Posterior vena cava (tissue), 2 donors: ENCODE measurements at places on chromosomes 2 and 18. TPM values are rescaled to one million over a fixed set of nuclear protein-coding genes. Genes with fewer than 3 reads are reported as not detected.

DNA sequence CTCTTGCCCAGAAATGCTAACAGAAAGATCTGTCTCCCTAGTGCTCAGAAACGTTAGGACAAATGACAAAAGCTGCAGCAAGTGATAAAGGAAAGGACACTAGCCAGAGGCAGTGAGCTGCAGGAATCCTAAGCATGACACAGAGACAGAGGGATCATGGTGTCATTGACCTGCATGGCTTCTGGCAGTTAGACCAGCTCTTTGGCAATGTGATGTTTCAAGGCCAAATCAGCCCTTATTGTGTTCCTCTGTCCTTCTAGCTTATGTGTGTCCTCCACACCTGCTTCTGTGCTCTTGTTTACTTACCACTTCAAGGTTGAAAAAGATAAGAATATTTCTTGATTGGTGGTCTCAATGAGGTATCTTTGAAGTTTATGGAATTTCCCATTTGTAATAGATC lies 120.8 kb downstream of the RHBDD1 start:
- DNase-seq: no peak

DNA sequence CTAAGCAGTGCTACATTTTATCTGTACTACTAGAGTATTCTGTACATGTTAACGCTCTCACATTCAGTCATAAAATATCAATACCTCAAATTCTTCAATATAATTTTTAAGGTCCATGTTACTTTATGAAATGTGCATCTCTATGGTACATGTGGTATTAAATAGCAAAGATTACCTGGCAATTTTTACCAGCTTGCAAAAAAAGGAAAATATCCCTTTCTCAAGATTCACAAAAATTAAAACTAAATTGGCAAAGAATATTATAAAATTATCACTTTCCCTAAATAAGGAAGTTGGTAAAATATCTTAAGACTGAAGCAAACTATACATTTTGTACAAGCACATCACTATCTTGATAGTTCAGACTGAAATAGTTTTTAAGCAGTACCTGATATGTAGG lies 115.0 kb upstream of the RNU4ATAC start:
- DNase-seq: no peak

DNA sequence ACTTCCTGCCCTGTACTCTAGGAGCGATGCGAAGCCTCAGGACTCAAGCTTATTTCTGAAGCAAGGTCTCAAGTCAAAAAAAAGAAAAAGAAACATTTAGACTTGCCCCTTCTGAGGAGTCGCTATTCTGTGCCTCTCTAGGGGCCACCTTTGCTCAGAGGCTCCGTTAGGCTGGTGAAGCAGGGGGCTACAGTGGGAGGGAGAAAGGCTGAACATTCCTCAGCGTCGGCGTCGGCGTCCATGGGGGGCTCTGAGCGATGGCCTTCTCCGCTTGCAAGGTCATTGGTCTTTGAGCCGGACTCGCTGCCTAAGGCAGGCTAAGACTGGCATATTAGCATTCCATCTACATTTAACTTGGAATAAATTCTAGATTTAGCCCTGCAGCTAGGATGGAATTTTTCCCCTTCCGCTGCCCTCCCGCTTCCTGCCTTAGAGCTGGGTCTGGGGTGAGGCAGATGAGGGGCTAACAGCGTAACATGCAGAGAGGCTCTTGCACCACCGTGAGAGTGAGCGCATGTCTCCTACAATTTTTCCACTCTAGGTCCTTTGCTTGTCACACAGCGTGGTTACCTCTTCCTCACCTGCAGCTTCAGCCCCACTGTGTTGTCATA lies 53.6 kb upstream of the ATL2 start:
- DNase-seq: no peak

PAX3 gene
- total RNA-seq: 0.48 TPM

- no peak for DNase-seq
These were observed 147.8 kb upstream of the TPO start for GRCh38 chr2:1265454-1265853.

GRCh38 chr2:98091738-98092137 lies 4.8 kb downstream of the VWA3B start:
- no peak for DNase-seq

- DNase-seq: no peak
These were observed 144.9 kb upstream of the MYCN start for GRCh38 chr2:15795426-15795825.

- peak; percentile 81 for DNase-seq
These were observed 33.3 kb downstream of the DOK1 start for GRCh38 chr2:74587664-74588277.

DNA sequence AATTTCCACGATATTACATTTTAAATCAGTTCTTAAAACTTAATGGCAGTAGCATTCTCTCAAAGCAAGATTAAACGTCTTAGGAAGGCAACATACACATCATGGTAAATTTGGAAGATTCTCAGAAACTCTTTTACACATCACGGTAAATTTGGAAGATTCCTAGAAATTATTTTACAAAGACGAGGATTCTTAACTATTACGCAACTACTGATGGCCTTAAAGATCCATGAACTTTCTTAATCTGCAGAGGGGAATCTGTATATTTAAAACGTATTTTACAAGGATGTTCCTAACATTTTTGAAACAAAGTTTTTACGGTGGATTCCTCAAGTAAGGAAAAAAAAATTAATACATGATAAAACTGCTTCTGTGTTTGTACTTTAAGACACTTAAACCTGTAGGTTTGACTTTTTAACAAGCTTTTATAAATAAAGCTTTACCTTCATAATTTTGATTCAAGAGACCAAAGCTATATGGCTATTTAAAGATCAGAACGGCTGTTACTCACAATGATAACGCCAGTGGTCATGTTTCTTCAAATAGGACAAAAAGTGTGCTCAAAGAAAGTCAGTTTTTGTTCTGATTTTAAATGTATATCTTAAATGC lies 1.7 kb downstream of the ATF2 start:
- no peak for DNase-seq

HOXD1 gene
- total RNA-seq: 0.48 TPM

GRCh38 chr2:18966131-18966530 lies 376.8 kb upstream of the NT5C1B start:
- DNase-seq: no peak

DNA sequence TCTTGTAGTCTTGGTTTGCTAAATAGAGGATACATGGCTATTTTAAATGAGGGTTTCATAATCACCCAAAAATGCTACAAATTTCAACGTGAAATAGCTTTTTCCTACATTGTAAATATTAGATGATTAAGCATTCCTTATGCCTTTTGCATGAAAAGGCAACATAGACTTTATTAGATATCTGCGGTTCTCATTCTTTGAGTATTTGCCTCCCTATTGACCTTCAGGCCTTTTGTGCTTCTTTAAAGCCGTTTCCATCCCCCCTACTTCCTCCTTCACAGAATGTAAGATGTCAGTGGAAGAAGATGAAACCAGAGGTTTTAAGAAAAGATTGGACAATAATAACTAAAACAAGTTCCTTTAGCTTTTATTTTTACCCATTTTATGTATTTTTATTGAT lies 144.1 kb downstream of the UBE2E3 start:
- DNase-seq: no peak

DNA sequence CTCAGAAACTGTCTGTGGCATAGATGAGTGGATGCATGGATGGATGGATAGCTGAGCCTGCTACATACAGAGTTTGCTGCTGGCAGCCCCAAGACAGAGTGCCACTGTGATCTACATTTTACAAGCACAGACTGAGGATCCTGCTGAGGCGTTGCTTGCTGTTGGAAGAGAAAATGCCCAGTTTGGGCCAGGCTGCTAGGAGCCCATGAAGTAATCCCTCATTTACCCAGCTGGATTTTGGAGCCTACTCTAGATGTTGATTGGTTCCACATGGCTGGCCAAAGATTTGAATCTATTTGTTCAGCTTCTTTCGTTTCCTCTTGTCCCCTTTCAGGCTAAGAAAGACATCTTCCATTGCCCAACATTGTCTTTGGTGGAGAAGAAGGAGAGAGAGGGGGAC lies 261.3 kb downstream of the CLIP4 start:
- no peak for DNase-seq

GRCh38 chr2:199602896-199603717 lies 145.4 kb upstream of the SATB2 start:
- DNase-seq: no peak

PPP4R3B gene
- 55.4 TPM for total RNA-seq

FSHR gene
- not detected for total RNA-seq

DNA sequence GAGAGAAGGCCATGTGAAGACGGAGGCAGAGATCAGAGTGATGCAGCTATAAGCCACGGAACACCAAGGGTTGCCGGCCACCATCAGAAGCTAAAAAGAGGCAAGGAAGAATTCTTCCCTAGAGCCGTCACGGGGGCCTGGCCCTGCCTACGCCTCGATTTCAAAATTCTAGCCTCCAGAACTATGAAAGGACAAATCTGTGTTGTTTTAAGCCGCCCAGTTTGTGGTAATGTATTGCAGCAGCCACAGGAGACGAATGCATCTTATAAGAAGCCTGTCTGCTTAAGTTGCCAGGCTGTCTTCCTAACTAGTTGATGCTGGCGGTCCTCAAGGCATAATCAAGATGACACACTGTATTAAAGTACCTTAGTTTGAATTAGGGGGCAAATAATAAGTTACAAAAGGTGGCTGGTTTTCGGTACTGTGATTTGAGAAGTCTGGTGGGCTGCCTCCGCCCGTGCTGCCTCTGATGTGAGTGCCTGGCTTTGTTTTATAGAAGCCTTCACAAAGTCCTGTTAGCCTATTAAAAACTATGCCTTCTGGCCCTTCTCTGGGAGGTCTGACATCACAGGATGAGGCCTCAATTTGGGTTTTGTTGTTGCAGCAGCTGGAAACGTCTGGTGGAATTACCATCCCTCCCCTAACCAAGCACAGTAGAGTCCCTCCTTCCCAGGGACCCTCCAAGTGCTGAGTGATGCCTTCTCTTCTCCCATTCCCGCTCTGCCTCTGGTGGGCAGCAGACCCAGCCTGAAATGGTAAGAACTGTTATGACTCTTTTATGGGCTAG lies 53.6 kb downstream of the SRD5A2 start:
- no peak for DNase-seq

DNA sequence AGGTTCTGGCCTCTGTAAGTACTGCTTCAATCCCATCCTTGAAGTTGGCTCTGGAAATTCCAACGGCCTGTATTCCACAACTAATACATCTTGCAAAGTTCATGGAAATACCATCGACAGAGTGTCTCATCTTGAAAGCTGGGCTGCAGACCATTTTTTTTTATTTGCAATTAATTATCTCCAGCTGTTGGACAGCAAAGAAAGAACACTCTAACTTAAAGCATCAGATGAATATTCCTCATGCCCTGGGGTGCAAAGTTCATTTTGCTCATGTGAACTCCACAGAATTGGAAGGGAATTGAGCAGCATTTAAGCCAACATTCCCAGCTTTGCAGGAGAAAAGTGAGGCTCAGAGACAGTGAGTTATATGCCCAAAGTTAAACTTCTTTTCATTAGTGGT lies 96.5 kb upstream of the PIEZO2 start:
- DNase-seq: no peak

- no peak for DNase-seq
These were observed 426.3 kb upstream of the PKDCC start for GRCh38 chr2:41621563-41621962.

MZT2A gene
- 44.5 TPM for total RNA-seq

TMEM200C gene
- 3.9 TPM for total RNA-seq

- no peak for DNase-seq
These were observed 35.0 kb downstream of the CERKL start for GRCh38 chr2:181621779-181622490.

GRCh38 chr18:67068608-67069007 lies 447.9 kb downstream of the DSEL start:
- no peak for DNase-seq

GRCh38 chr2:184141866-184142265 lies 456.5 kb upstream of the ZNF804A start:
- no peak for DNase-seq

GRCh38 chr2:161316701-161317100 lies 8.5 kb downstream of the PSMD14 start:
- no peak for DNase-seq

DNA sequence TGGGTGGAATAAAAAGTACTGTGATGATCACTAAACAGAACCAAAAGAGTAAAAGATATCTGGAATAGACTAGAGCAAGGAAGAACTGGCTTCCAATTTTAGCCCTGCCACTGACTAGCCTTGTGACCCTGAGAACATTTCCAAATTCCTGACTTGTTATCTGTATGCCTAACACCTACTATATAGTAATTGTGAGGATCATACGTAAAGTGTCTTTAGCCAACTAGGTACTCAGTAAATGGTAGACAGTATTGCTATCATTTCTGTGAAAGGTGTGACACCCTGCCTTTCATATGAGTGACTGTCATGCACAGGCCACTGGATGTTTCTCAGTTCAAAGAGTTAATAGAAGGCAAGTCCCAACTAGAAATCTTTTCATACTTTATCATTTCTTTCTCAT lies 29.8 kb downstream of the CYTIP start:
- no peak for DNase-seq

NYAP2 gene
- total RNA-seq: not detected

- DNase-seq: no peak
These were observed 19.5 kb downstream of the G6PC2 start for GRCh38 chr2:168920504-168921157.

GRCh38 chr2:178484245-178485041 lies 4.2 kb downstream of the PLEKHA3 start:
- DNase-seq: no peak

LYG2 gene
- not detected for total RNA-seq

RIT2 gene
- not detected for total RNA-seq
